Endothelial cell of umbilical vein (primary cell): ENCODE measurements at places on chromosomes 12 and 14. TPM values are rescaled to one million over a fixed set of nuclear protein-coding genes. Genes with fewer than 3 reads are reported as not detected.

- H3K36me3 ChIP-seq, result no peaks in the 10 kb centered on the region
- H3K4me1 ChIP-seq, result peaks cover 8% of the 10 kb centered on the region
- no peak overlapping the region for H3K4me3 ChIP-seq
- H3K27me3 ChIP-seq, result peaks cover 11% of the 10 kb centered on the region
- no peak overlapping the region for H3K27ac ChIP-seq
- DNase-seq, result no peak
Observed at GRCh38 chr14:99679543-99679942, 4.6 kb upstream of the CYP46A1 start.

- H3K36me3 ChIP-seq, result no peaks in the 10 kb centered on the region
- peaks cover 45% of the 10 kb centered on the region for H3K4me1 ChIP-seq
- H3K27me3 ChIP-seq, result no peaks in the 10 kb centered on the region
- H3K27ac ChIP-seq, result peak overlapping the region; percentile 59
- DNase-seq, result peak; percentile 55
Observed at GRCh38 chr12:42588524-42589464, 752 bp downstream of the PRICKLE1 start.

DNA sequence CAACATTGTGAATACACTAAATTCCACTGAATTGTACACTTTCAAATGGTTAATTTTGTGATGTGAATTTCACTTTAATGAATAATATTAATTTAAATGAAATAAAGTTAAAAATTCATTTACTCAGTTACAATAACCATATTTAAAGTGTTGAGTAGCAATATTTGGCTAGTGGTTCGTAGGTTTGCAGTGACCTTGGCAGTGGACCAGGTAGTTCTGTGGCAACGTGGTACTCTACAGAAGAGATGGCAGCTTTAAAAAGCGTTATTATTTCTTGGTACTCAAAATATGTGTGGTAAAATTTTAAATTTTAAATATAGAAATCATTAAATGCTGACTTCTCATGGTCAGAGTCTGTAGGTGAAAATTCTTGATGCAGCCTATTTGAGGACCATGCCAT is 51.6 kb downstream of the AEBP2 start:
- no peak overlapping the region for H3K27ac ChIP-seq
- no peaks in the 10 kb centered on the region for H3K36me3 ChIP-seq
- H3K4me3 ChIP-seq, result no peak overlapping the region
- no peaks in the 10 kb centered on the region for H3K27me3 ChIP-seq
- peaks cover 2% of the 10 kb centered on the region for H3K4me1 ChIP-seq
- no peak for DNase-seq

DNA sequence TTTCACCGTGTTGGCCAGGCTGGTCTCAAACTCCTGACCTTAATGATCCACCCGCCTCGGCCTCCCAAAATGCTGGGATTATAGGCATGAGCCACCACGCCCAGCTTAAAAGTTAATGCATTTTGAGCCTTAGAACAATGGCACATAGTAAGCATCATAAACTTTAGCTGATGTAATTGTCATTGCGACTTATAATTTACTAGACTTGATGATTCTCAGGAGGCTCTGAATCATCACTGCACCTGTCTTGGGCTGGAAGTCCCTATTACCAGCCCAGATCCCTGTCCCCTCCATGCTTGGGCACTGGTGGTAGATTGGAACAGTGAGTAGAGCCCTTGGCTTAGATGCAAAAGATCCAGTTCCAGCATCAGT is 26.1 kb downstream of the KMT5A start:
- H3K4me3 ChIP-seq, result no peak overlapping the region
- no peak overlapping the region for H3K27ac ChIP-seq
- no peaks in the 10 kb centered on the region for H3K27me3 ChIP-seq
- peaks cover 18% of the 10 kb centered on the region for H3K36me3 ChIP-seq
- H3K4me1 ChIP-seq, result no peaks in the 10 kb centered on the region

Gene NUAK1
- 19.8 and 39.7 TPM in 2 replicates for polyA plus RNA-seq

DNA sequence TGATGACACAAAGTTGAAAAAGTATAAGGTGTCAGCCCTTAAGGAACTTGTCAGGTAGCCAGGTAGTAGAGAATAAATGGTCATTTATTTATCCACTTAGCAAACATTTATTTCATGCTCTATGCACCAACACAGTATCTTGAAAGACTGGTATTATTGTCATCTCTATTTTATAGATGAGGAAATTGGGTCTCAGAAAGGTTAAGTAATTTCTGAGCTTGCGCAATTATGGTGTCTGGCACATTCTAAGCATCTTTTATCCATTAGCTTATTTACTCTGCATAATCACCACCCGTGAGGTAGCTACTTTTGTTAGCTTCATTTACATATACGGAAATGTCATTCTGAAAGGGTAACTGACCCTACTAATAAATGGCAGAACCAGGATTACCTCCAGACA is 2.5 kb upstream of the UTP20 start:
- H3K27me3 ChIP-seq, result peaks cover 11% of the 10 kb centered on the region
- H3K4me3 ChIP-seq, result no peak overlapping the region
- H3K27ac ChIP-seq, result no peak overlapping the region
- no peaks in the 10 kb centered on the region for H3K36me3 ChIP-seq
- H3K4me1 ChIP-seq, result peaks cover 7% of the 10 kb centered on the region

DNA sequence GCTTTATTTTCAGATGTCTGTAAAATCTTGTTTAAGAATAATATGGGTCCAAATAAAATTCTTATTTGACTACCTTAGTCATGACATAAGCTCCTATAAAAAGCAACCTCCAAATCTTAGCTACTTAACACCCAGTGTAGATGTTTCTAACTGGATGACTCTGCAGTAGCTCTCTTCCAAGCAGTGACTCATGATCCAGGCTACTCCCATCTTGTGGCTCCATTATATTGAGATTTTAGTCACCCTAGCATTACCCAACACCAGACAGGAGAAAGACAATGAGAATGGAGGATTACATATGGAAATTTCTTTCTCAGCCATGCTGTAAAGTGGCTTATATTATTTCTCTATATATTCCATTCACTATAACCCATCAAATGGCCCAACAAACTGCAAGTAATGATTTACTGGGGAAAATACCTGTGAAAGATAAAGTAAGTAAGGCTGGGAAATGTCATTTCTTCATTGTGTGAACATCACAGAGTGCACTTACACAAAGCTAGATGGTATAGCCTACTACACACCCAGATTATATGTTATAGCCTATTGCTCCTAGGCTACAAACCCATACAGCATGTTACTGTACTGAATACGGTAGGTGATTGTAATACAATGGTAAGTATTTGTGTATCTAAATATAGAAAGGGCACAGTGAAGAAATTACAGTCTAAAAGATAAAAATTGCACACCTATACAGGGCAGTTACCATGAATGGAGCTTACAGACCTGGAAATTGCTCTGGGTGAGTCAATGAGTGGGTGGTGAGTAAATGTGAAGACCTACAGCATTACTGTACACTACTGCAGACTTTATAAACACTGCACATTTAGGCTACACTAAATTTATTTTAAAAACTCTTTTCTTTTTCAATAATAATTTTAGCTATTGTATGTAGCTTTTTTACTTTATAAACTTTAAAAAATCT is 163.2 kb downstream of the DYRK2 start:
- H3K27ac ChIP-seq, result no peak overlapping the region
- no peaks in the 10 kb centered on the region for H3K36me3 ChIP-seq
- H3K27me3 ChIP-seq, result no peaks in the 10 kb centered on the region
- no peak overlapping the region for H3K4me3 ChIP-seq
- H3K4me1 ChIP-seq, result no peaks in the 10 kb centered on the region

GRCh38 chr14:98175436-98175835 is 1096.6 kb downstream of the BCL11B start:
- no peak overlapping the region for H3K27ac ChIP-seq
- no peak overlapping the region for H3K4me3 ChIP-seq
- DNase-seq, result no peak

DNA sequence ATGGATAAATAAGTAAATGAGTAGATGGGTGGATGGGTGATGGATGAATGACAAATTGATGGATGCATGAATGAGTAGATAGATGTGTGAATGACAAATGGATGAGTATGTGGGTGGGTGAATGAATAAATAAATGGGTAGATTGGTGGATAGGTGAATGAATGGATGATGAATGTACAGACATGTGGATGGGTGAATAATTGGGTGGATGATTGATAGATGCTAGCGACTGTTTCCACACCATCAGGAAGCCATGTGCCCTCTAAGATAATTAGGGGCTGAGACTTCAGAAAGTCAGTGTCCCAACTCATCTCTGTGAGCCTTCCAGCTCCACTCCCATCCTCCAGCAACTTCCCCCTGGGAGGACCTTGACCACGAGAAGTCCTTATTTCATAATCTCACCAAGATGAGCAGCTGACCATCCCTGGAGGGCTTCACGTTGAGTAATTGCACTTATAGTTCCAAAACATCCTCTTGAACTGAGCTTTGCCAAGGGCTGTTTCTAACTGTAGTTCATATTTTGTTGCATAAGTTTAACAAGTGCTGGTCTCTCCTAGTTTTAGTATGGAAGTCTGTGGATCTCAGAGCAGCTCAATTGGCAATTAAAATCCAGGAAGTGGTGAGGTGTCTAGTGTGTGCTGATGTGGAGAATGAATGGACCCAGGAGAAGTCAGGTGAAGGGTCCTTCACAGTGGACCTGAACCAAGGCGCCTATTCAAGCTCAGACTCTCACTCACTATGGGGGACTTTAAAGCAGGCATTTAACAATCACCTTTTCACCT is 295.7 kb downstream of the ADGRD1 start:
- no peaks in the 10 kb centered on the region for H3K4me1 ChIP-seq
- H3K27ac ChIP-seq, result no peak overlapping the region
- no peaks in the 10 kb centered on the region for H3K27me3 ChIP-seq

DNA sequence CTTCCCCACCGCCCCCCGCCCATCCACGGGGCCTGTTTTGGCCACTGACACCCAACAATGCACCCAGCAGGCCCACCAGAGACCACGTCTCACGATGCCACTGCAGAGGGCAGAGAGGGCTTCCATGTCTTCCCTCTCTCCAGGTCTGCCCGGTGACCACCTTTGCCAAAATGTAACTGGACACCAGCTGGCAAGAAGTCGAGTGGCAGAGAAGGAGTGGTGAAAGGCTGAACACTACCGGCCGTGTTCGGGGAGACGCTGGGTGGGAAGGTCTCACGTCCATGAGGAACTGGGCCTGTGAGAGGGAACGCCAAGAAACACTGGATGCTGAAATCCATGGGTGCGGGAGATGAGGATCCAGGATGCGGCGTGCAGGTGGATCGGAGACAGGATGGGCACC is 308.2 kb downstream of the ADGRD1 start:
- H3K4me1 ChIP-seq, result no peaks in the 10 kb centered on the region
- no peak overlapping the region for H3K4me3 ChIP-seq
- H3K27ac ChIP-seq, result no peak overlapping the region

Gene KLRG1
- 13.1 and 15.9 TPM in 2 replicates for polyA plus RNA-seq

Gene ART4
- 54.7 and 59.6 TPM in 2 replicates for polyA plus RNA-seq

Gene KNTC1
- polyA plus RNA-seq, result 14.5 and 15.5 TPM in 2 replicates

DNA sequence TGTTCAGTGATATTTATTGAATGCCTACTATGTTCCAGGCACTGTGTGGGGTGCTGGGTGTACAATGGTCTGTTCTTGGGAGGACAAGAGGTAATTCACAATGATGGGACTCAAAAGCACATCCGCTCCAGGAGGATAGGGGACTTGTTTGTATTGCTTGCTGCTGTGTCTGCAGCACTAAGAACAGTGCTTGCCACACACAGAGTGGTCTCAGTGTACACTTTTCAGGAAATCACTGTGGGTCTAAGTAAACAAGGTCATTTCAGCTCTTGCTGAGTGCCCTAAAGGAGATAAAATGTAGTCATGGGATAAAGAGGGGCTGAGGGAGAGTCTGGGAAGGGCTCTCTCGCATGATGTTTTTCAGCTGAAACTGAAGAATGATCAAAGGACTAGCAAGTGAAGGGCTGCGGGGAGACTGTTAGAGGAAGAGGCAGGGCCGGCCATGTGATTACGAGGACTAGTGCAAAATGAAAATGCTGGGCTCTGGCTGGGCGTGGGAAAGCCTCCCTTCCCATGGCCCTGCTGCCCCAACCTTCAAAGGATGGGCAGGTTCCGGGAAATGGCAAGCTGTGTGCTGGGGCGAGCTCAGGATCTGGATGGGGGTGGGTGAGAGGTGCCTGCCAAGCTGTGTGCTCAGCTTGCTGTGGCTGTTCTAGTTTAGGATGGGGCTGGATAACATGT is 39.1 kb downstream of the ADCK1 start:
- no peaks in the 10 kb centered on the region for H3K4me1 ChIP-seq
- H3K4me3 ChIP-seq, result no peak overlapping the region
- no peaks in the 10 kb centered on the region for H3K27me3 ChIP-seq
- H3K36me3 ChIP-seq, result no peaks in the 10 kb centered on the region
- DNase-seq, result no peak
